ENCODE measurements at places on chromosomes 2 and 18. TPM values are rescaled to one million over a fixed set of nuclear protein-coding genes. Genes with fewer than 3 reads are reported as not detected.

The EML6 gene
- 24.8 TPM for total RNA-seq

The SERPINB13 gene
- total RNA-seq, result not detected

The TXNL1 gene
- total RNA-seq, result 182 TPM

The WNT10A gene
- total RNA-seq, result not detected

The NEURL3 gene
- not detected for total RNA-seq
